Astrocyte (in vitro differentiated cells and primary cell): ENCODE measurements at places on chromosomes 12 and 14. TPM values are rescaled to one million over a fixed set of nuclear protein-coding genes. Genes with fewer than 3 reads are reported as not detected.
A peak's percentile ranks its signal among the peaks of the same experiment; 100 is the strongest.

DNA sequence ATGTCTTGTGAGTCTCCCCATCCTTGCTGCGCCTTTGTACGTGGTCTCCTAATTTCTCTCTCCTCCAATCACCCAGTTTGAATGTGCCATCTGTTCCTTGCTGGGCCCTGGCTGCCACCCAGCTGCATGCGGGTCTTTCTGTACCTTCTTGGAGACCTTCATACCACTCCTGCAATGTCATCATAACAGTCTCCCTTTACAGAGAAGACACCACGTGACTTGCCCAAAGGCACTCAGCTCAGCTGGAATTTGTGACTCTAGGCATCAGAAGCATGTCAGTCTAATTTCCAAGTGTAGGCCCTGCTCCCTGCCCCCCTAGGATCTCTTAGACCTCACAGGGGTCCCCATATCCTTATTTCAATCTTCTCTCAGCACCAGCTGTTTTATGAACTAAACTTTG is 284.2 kb downstream of the TTC8 start:
- no peak for DNase-seq

- DNase-seq, result no peak
Measured at GRCh38 chr14:66596241-66596985, 88.5 kb downstream of the GPHN start.

DNA sequence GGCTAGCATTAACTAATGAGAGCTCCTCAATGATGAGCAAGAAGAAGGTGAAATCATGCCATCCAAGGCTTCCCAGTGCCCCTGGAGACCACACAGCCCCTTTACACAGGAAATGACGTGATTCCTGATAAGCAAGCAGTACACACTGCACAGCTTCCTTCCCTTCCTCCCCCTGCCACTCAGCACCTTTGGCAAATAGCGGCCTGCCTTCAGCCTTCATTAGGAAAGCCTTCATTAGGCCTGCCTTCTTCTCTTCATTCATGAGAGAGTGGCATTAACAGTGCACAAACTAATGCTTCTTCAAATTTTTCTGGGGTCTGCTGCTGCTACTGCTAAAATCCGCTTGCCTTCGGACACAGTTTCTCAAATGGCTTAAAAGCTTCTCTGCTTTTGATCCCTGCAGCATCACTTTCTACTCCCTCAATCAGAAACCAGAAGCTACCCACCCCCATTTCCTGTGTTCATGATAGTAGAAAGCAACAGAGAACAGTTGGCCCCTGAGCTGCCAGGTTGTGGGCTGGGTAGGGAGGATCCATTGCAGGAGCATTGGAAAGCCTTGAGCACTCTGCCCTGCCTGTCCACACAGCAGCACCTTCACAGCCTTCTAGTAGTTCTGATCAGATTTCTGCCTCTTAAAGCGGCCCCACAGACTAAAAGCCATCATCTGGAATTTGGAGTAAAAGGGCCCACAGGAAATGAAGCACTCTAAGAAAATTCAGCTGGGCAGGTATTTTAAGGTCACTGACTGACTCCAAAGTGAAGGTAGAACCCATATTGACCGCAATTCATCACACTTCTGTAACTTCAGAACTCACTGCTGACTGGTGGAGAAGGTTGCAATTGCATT is 103.8 kb upstream of the ETV6 start:
- no peak for DNase-seq

Gene SERPINA10
- total RNA-seq, result not detected in 2 replicates

Gene KRT79
- 0.50 and 0.82 TPM in 2 replicates for total RNA-seq

Gene ACSS3
- 13.9 and 16.8 TPM in 2 replicates for total RNA-seq

Gene ACTR10
- 92.5 and 98.7 TPM in 2 replicates for total RNA-seq

DNA sequence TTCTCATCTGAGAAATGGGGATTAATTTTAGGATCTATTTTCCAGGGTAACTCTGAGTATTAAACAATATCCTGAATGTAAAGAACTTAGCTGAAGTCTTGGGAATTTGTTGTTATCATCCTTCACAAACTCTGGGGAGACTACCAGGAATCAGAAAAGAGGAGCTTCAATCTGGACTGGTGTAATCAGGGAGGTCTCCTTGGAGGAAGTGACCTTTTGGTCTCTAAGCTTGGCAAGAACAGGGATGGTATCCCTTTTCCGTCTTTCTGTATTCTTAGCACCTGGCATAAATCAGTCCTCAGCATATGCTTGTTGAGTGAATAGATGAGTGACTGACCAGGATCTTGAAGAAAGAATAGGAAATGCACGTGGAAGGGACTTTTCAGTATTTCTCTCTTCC is 9.3 kb upstream of the RPH3A start:
- DNase-seq, result no peak

DNA sequence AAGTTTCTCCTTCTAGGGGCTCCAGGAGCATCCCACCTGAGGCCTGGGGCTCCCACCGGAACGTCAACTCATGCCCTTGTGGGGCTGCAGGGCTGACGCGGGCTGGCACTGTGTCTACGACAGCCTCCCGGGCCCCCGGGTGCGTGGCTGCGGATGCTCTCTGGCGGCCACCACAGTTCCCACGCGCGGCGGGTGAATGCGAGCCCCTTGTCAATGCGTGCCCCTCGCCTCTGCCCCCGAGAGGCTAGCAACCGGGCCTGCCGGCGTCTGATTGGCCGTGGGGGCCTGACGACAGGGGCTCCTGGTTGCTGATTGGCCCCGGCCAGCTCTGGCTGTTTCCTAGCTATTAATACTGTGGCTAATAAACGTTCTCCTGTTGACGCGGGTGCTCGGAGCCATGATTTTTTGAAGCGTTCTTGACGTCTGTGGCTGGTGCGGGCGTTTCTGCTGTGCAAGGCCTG is 1.8 kb upstream of the MEG3 start:
- peak; percentile 54 for DNase-seq

- no peak for DNase-seq
Measured at GRCh38 chr14:92965281-92965680, 42.3 kb downstream of the CHGA start.

Gene FOXG1
- total RNA-seq, result 0.07 and 0.18 TPM in 2 replicates

- peak; percentile 25 for DNase-seq
Measured at GRCh38 chr14:24243336-24243836, 963 bp upstream of the TINF2 start.

Gene MUCL1
- not detected in 2 replicates for total RNA-seq

DNA sequence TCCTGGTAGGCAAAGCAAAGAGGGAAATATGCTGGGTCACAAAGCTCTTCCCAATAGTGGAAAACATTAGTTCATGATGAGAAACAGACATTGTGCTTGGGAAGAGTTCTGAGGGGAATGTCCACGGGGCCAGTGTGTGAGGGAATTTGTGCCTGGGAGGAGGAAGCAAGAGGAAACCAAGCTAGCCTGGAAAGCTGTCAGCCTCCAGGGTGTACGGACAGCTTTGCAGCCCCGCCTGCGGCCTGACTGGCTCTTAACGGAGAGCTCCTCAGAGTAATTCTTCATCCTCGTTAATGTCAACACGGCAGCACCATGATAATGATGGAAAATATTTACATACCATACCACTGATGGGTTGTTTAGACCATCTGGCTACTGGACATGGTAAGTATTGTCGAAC is 32.4 kb downstream of the PITPNM2 start:
- no peak for DNase-seq

Gene PRR4
- 1.1 and 2.2 TPM in 2 replicates for total RNA-seq

DNA sequence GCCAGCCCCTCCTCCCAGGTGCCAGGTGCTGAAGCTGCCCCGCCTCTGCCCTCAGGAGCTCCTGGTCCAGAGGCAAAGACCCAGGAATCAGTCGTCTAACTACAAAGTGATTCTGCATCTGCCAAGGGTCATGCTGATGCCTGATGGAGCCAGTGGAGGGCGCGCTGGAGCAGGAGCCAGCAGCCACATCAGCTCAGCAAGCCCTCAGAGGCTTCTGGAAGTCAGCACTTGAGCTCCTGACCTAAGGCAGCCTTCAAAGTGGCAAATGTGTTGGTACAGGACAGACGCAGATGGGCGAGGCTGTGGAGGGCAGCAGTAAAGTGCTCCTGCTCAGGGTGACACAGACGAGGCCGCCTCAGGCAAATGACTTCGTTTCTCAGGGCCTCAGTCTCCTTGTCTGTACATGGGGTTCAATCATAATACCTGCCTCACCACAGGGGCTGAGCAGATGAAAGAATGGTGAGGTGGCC is 10.9 kb downstream of the C12orf43 start:
- DNase-seq, result no peak

Gene BHLHE41
- total RNA-seq, result 2.9 and 4.3 TPM in 2 replicates

Gene CABP1
- total RNA-seq, result 0.19 and 0.30 TPM in 2 replicates

Gene MYL2
- total RNA-seq, result 0.48 TPM in 1 of 2 replicates, not detected in the other

Gene TAS2R9
- not detected in 2 replicates for total RNA-seq

Gene LHX5
- 0.25 TPM in 1 of 2 replicates, not detected in the other for total RNA-seq
